ENCODE measurements at places on chromosomes 7 and 10. TPM values are rescaled to one million over a fixed set of nuclear protein-coding genes. Genes with fewer than 3 reads are reported as not detected.

DNA sequence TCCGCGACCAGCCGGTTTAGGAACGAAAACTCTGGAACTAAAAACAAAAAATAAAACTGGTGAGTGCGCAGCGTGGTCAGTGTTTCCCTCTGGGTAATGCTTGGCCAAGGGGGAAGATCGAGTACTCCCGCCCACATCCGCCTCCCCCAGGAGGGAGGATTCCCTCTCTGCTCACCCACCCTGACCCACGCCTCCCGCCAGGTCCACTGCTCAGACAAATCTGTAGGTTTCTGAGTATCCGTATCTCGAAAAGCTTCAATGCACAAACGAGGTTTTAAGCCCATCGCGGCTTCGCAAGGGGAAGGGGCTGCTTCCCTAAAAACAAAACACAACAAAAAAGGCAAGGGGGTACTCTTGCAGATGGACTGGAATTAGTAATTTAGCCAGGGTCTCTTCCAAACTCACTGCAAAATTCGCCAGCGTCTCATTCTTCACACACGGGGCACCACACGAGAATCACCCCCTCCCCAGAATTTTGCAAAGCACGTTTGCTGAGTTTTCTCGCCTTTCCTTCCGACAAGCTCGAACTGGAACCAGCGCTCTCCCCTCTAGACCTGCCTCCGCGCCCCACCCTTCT is 75.2 kb downstream of the INSIG1 start:
- no peak for DNase-seq

DNA sequence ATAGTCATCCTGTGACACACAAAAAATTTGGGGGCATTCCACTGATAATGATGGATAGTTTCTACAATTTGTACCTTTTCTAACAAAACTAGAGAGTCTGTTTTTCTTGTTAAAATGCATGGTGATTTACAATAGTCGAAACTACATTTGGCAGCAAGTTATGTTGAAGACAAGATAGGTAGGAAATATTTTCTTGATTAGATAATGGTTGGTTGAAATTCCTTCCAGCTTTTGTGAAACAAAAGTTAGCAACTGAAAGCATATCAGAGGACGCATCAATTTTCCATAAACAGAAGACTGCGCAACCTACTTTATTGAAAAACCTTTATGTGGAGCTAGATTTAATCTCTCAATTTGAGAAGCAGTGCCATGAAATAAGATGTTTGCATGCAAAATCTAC is 155.8 kb upstream of the GLI3 start:
- no peak for DNase-seq

DNA sequence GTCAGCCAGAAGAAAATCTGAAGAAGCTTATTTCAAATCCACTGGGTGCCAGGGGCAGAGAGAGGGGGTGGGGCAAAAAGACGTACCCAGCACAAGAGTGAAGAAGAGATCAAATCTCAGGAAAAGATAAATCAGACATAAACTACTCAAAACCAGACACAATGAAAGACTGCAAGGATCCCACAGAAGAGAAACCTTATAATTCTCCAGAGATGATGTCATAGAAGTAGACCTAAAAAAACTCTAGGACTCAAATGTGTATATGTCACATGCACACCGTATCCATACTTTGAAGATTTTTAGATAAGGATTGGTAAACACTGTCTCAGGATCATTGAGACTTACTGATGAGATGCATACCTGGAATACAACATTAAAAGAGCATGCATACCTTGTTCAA is 98.5 kb upstream of the PIK3CG start:
- DNase-seq = no peak

DNA sequence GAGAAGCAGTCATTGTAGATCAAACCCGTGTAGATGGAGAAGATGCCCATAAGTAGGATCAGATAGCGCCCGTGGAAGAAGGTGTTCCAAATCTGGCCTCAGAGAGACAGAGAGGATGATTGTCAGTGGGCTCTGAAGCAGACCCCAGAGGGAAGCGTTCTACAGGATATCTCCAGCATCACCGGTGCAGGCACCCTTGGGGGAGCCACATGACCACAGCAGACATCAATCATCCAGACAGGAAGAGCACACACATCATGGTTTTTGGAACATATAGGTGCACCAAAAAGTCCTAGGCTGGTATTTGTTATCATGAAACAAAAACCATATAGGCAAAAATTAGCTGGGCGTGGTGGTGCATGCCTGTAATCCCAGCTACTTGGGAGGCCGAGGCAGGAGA is 44.0 kb upstream of the SVOPL start:
- no peak for DNase-seq

GRCh38 chr7:149552799-149553198 is 55.2 kb upstream of the ZNF746 start:
- no peak for DNase-seq

DNA sequence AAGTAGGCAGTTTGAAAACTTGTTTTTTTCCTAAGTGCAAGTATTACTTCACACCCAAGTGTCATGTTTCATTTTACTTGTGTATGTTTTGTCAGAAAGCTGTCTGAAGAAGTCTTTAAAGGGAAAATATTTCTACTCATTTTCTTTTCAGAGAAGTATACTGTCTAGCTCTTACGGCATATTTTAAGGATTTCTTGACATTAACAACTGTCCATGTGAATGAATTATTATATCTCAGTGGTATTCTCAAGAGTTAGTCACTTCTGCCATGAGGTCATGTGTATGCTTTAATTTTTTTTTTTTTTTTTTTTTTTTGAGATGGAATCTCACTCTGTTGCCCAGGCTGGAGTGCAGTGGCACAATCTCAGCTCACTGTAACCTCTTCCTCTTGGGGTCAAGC is 229.5 kb downstream of the BICC1 start:
- no peak for DNase-seq

DNA sequence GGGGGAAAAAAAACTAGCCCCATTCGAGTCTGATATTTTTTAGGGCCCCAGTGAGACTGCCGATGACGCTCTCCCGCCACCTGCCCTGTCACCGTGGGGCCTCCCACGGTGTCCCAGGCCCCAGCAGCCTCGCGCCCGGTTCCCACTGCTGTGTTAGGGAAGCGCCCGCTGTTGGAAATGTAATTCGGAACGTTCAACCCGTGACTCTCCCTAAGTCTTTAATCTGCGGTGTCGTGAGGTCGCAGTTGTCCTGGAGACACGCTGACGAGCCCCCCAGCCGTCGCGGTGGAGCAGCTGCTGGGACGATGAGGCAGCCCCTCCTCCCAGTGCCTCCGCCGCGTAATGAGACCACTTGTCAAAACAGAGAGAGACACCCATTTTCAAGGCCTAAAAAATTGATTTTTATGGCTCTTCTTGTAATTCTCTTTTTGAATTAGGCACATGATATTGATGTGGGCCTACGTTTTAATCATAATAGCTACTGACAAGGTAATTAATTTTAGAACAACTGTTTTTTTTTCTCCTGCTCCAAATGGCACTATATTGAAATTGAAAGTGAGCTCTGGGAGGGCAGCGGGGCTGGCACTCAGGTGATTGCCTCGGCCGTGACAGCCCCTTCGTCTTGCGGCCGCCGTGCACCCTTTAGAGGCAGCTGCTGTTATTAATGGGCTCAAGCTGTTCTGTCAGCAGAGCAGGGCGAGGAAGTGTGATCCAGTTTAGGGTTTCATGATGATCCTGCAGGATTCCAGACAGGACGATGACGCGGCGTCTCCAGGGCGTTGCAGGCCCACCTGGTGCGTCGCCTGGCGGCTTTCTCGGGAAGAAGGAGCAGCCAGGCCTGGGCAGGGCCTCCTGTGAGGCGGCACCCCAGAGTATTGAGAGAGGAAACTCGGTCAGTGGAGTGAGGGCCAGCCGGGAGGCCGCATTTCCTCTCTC is 63.3 kb downstream of the NKX6-2 start:
- DNase-seq = no peak

DNA sequence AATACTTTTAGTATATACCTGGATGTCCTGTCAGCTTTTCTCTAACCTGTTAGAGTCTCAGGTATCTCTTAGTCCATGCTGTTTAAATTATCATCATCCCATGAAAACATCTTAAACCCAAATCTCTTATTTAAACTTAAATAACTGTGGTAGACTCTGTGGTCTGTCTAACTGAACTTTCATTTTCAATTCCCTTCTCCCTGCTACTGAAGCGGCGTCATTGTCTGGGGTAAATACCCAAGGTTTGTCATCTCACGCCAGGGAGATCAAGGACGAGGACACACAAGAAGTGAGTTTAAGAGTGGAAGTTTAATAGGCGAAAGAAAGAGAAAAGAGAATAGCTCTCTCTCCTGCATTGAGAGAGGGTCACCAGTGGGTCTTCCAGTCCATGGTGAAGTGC is 804.4 kb upstream of the CELF2 start:
- DNase-seq = no peak

The AZGP1 gene
- not detected for total RNA-seq

The LRRC18 gene
- total RNA-seq = 0.70 TPM

The AP1S1 gene
- total RNA-seq = 184 TPM

The UNCX gene
- not detected for total RNA-seq

The C10orf62 gene
- total RNA-seq = not detected

The IRF5 gene
- total RNA-seq = 2.3 TPM
